ENCODE measurements at places on chromosomes 4 and X.

GRCh38 chr4:39759569-39759968, 61.6 kb downstream of the UBE2K start:
- no peak for DNase-seq

GRCh38 chr4:85603437-85604336, 128.7 kb downstream of the ARHGAP24 start:
- no peak for DNase-seq

- DNase-seq = no peak
Measured at GRCh38 chr4:40238700-40239548, 42.1 kb downstream of the RHOH start.

GRCh38 chrX:48475296-48475695, 703 bp upstream of the FTSJ1 start:
- DNase-seq = no peak

DNA sequence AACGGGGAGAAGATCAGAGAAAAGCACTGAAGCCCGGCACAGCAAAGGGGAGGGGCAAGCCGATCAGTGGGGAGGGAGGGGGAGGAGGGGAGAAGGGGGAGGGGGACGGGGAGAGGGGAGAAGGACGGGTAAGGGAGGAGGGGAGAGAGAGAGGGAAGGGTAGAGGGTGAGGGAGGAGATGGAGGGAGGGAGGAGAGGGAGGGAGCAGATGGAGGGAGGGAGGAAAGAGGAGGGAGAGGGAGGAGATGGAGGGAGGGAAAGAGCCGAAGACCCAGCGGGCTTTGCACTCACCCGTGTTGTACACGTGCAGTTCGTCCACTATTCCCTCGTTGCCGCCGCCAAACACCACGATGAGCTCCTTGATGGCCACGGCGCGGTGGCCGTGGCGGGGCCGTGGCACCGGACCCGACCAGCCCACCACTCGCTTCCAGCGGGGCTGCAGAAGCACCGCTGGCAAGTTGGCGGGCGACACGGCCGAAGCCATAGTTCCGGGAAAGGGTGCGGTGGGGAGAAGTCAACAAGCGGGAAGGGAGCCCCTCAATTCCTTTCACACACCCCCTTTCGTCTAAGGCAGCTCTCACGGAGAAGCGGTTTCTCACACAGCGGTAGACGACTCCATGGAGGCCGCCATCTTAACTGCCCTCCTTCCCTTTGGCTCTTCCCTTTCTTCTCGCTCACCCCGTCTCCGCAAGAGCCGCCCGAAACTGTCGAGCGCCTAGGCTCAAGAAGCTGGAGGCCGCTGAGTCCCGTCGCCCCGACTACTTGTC, 1.1 kb downstream of the HCFC1 start:
- no peak for DNase-seq

GRCh38 chr4:154329939-154330338, 161.7 kb downstream of the DCHS2 start:
- DNase-seq = no peak

DNA sequence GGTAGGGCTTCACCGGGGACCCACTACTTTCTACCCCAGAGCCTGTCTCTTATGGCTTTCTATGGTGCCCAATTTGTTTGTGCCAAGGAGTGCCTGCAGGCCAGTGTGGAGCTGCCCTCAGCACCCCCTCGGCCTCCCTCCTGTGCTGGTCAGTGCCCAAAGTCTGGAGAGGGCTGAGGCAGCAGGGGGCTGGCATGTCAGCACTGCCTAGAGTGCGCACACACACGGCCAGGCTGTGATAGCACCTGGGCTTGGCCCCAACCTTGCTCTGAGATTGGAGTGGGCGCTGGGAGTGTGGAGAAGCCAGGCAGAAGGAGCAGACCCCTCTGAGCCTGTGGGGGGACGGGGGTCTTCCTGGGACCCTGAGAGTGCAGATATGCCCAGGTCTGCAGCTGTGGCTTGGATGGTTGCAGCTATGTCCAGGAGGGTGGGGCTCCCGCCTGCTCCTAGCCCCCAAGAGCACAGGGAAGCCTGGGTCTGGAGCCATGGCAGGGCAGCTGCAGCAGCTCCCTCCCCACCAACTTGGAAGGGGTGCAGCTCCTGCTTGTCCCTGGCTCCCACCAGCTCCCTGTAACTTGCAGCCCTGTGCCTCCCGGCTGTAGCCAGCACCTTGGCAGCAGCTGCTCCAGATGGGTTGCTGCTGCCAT, 46.3 kb downstream of the GAGE1 start:
- no peak for DNase-seq

DNA sequence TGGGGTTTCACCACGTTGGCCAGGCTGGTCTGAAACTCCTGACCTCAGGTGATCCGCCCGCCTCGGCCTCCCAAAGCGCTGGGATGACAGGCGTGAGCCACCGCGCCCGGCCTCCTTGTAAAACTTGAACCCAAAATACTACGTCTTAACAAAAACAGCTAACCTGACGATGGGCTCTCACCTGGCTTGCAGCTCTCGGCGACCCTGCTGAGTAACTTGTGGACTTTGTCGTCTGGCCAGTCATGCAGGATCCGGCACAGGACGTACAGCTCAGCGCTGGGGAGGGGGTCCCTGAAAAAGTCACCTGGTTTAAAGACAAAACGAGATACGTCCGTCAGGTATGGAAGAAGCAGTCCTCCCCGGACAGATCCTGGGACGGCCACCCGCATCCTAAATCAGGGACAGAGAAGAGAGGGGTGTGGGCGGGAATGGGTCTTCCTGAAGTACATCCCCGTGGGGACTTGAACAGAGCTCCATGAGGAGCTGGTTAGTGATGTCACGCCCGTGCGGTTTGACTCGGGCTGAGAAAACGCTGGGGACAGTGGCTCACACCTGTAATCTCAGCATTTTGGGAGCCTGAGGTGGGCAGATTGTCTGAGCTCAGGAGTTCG, 20.7 kb upstream of the SLC25A6 start:
- no peak for DNase-seq

DNA sequence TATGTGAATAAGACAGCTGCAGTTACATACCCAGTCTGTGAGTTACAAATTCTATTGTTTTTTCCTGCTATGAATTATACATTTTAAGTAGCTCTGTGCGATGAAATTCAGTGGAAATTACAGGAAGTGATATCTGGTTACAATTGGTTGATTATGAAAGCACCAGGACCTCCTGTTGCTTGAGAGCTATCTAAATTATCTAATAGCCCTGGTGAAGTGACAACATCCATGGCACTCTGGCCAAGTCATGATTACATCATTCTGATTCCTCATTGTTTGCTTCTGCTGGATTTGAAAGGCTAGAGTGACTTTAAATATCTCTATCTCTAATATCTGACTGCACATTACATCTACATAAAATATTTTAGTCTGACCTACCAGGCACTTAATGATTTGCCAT, 515.0 kb downstream of the CFAP47 start:
- no peak for DNase-seq

GRCh38 chr4:87014284-87014782, 79.5 kb downstream of the AFF1 start:
- DNase-seq = no peak

DNA sequence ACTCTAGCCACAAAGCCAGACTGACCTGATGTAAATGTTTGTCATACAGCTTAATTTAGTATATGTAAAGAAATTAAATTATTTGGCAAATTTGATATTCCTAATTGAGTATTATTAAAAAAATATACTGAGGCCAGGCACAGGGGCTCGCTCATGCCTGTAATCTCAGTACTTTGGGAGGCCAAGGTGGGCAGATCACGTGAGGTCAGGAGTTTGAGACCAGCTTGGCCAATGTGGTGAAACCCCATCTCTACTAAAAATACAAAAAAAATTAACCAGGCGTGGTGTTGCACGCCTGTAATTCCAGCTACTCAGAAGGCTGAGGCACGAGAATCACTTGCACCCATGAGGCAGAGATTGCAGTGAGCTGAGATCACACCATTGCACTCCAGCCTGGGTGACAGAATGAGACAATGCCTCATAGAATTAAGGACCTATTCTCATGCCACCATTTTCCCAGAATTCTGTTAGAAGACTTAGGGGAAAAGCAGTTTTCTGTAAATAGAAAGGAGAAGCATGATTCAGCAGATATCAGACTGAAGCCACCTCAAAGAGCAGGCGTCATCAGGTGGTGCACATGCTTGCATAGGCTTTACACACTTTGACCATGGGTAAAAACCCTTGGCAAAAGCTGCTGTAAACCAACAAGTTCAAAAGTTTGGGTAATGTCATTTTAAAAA, 6.1 kb downstream of the UBQLN2 start:
- DNase-seq = no peak

GRCh38 chrX:103754401-103754800, 22.2 kb upstream of the PLP1 start:
- DNase-seq = no peak

- no peak for DNase-seq
Measured at GRCh38 chrX:135389717-135390116, 32.0 kb upstream of the SMIM10L2A start.

DNA sequence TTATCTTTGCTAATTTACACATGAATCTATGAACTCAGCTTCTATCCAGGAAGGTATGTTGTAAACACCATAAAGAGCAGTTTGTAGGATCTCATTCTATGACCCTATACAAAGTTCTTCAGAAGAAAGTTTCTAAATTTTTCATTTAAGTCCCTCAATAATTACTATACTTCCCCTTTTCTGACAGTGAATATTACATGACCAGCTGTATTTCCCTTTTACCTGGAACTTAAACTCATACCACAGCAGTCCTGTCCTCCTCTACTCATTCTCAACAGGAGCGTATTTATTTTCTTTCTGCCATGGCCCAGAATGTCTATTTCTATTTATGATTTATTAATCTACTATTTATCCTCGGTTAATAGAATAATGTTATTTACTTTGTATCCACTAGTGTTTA, 15.8 kb downstream of the RASGEF1B start:
- DNase-seq = no peak

DNA sequence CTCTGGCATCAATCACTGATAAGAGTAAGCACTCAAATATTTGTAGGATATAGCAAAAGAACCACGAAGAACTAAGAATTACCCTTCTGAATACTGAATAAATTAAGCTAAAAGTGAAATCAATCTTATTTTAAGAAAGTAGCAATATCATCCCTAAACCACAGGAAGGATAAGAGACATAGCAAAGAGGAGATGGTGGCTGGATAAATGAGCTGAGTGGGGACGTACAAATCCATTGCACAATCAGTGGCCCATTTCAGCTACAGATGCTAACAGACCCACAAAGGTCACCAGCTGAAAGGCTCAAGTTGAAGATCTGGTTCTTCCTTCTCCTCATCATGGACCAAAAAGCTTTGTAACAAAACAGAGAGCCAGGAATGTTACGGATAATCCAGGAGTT, 77.1 kb downstream of the SLC9A7 start:
- no peak for DNase-seq

DNA sequence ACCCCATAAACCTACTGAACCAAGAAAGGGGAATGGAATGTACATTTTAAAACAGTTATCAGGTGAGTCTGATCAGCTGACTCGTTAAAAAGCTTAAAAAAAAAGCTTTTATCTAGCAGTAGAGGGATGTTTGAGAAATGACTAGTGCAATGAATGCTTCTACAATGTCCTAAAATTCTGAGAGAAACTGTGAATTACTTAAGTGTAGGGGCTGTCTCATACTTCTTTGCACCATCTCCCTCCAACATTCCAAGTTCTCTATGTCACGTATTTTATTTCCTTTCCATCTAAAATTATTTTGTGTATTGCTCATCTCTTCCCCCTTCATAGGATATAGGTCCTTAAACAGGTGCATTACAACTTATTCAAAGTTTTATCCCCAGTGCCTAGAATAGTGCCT, 11.9 kb upstream of the AREG start:
- DNase-seq = no peak

- no peak for DNase-seq
Measured at GRCh38 chr4:69147334-69147733, 51.1 kb downstream of the UGT2B7 start.

DNA sequence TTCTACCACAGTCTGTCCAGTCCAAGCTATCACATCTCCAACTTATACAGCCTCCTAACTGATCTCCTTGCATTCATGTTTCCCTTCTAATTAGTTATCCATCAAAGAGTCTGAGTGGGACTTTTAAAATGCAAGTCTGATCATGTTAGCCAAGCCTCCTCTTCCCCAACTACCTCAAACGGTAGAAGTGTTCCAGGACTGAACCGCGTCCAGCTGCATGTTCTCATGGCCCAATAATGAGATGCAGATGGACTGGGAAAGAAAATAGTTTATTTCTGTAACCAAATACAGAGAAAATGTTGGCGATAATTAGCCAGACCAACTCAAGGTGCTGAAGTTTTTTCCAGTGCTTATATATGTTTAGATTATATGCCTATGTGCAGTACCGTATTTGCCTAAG, 46.6 kb upstream of the PPP1R2C start:
- DNase-seq = no peak

GRCh38 chrX:13397878-13398818, 78.3 kb upstream of the ATXN3L start:
- DNase-seq = no peak

DNA sequence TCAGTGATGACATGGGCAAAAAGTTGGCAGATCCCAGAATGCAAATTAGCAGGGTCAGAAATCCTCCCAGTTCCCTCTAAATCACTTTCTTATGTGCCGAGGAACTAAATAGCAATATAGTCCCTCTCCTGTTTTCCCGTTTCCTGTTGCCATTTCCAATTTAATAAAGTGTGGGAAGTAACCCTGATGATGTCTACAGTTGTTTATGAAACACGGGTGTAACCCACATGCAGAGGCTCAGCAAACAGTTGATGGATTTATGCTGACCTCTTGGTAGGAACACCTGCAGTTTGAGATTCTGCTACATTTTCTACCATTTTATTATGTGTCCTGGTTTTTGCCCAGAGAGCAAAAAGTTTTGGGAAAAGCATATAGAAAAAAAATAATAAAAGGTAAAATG, 56.7 kb downstream of the FGFBP1 start:
- DNase-seq = no peak

DNA sequence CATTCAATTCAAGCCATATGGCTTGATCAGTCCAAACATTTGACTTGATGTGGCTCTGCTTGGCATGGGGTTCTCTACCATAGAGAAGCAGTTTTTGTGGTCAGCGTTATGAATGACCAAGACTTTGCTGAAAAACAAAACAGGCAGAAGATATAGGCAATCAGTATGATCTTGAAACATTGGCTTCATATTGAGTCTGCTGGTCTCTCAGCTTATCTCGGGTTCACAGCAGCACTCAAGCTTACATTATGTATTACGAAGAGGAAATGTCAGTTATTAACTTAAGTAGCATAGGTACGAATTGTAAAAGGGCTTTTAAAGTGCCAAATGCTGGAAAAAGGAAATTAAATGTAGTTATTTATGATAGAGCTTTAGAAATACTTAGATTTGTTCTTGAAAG, 99.0 kb downstream of the AFF2 start:
- DNase-seq = no peak

- no peak for DNase-seq
Measured at GRCh38 chr4:128454881-128455280, 167.3 kb upstream of the PGRMC2 start.

DNA sequence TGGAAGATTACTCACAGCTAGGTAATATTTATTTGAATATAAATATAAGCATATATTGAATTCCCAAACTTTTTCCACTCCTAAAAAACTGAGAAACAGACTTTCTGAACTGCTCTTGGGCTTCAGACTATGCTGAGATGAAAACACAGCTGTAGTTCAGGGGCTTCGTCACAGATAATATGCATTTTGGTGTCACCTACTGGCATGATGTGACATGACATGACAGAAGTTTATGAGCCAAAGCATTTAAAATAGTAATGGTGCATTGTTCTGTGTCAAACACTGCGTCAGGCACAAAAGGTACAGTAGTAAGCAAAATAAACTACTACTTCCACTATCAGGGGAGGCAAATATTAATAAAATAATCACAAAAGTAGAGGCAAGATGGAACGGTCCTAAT, 171.3 kb downstream of the BTC start:
- DNase-seq = no peak

Data from GM12878 (cell line).